ENCODE measurements at places on chromosomes 7 and 10.

GRCh38 chr7:33471636-33472242 is 342.4 kb downstream of the BBS9 start:
- DNase-seq = no peak

GRCh38 chr7:151095123-151095797 is 9.0 kb downstream of the AGAP3 start:
- DNase-seq = no peak

DNA sequence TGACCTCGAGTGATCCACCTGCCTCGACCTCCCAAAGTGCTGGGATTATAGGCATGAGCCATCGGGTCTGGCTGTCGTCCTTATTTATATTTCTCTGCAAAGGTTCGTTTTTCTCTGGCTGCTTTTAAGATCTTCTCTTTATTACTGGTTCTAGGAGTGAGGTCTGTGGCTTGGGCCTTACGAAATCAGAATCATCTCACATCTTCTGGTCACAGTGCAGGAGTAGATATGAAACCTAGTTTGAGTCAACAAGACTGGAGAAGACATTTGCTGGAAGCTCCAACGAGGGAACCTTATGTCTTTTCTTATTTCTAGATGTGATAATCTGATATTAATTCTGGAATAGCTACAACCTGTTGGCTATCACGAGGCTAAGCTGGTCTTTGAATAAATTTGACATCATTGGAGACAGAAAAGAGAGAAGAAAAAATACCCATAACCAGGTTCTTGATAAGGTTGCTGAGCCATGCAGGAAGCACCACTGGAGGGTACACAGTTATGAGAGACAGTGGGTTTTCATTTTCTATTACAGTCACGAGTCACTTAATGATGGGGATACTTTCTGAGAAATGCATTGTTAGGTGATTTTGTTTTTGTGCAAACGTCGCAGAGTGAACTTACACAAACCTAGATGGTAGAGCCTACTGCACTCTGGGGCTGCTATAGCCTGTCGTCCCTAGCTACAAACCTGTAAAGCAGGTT is 25.6 kb upstream of the IL15RA start:
- no peak for DNase-seq

GRCh38 chr10:70785190-70785589 is at the start of gene TBATA:
Gene TBATA (minus strand): TSS chr10:70785377. CDS start chr10:70783379, 1,998 bp downstream.
- DNase-seq = no peak

DNA sequence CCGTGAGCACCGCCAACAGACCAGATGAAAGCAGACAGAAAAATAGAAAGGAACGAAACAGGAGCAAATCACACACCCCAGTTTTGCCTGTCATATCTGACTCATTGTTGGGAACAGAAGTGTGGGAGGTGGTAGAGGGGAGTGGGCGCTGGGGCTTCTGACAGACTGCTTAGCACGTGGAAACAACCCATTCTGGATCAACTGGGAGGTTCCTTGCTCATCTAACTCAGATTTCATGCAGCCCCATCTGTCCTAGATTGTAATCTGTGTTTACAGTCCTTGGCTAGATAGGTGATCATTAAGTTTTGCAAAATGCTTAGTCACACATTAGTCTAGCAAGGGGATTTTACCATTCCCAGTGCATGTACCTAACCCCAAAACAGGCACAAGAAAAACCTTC is 154.1 kb downstream of the NRP1 start:
- no peak for DNase-seq

DNA sequence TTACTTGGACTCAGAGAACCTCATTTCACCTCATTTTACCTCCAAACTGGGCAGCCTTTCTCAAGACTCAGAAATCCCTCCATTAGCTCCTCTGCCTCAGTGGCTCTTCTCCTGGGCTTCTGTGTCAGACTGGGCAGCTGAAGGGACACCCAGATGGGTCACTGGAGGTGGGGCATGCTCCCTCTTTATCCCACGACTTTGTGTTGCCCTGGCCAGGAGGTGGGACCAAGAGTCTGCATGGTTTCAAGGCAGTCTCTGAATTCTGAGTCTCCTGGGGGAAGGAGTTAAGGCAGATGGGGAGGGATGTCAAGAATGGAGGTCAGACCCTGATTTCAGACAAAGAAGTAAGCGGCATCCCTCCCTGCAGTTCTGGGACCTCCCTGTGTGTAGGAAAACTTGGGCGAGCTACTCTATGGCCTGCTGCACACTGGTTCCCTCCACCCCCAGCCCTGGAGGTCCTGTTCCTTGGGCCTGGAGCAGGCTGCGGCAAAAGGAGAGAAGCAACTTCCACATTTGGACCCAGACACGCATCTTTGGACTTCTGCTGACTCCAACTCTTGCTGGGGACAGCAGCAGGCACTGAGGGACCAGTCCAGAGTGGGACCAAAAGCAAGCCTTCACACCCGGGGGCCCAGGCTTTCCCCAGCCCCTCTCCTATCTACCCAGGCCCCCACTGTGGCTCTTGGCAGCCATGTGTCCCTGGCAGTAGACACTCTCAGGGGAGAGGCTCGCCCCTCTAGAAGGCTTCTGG is 10.8 kb downstream of the POLL start:
- DNase-seq = no peak

DNA sequence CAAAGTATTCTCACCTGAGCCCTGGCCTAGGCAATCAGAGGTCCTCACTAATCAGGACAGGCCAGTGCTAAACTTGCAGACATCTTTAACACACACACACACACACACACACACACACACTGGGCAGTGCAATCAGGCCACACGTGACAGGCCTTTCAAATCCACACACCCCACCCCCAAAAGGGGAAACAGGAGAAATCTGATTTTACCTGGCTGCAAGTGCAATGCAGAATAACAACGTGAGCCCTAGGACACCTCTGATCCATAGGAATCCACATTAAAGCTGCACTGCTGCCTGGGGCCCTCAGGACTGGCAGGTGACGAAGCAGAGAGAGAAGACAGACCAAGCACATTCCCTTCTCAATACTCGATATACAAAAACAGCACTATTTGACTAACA is 218.9 kb downstream of the FAM107B start:
- DNase-seq = no peak

DNA sequence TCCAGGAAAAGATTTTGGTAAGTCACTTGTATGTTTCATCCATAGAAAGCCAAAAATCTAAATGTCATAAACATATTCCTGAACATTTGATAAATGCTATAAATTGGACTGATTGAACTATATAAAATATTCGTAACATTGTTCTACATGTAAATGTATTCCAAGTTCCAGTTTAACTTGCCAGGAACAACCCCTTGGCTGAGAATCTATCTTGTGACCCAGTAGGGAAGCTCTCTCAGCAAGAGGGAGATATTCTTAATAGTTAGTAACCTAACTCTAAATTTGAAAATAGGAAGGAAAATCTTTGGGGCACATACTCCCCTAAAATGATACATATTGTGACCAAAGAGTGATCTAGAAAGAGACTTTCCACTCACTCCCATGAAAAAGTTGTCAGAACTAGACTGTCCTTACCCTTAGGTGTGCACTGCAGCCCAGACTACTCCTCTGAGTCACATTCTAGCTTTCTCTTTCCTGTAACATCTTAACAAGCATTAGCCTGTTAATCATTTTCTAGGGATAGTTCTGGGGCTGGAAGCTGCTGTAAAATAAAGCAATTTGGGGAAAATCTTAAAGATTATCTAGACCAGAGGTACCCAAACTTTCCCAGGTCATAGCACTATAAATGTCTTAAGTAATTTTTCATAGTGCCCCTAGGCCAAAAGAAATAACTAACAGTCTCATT is 73.7 kb upstream of the SKAP2 start:
- DNase-seq = no peak

DNA sequence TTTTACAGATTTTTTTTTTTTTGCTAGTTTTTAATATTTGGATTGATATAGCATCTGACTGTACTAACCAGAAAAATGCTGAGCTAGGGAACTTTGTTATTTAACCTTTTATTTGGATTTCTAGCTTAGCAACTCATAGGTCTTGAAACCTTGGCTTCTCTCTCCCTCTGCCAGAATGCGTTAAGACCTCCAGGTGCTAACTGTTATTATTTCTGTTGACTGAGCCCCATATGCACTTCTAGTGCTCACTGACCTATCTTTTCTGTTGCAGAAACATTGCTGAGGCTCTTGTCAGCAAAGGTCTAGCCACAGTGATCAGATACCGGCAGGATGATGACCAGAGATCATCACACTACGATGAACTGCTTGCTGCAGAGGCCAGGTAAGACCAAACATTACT is 143.6 kb downstream of the LRRC4 start:
- DNase-seq = peak; percentile 60

GRCh38 chr7:123183431-123183830 is 16.3 kb downstream of the SLC13A1 start:
- no peak for DNase-seq

DNA sequence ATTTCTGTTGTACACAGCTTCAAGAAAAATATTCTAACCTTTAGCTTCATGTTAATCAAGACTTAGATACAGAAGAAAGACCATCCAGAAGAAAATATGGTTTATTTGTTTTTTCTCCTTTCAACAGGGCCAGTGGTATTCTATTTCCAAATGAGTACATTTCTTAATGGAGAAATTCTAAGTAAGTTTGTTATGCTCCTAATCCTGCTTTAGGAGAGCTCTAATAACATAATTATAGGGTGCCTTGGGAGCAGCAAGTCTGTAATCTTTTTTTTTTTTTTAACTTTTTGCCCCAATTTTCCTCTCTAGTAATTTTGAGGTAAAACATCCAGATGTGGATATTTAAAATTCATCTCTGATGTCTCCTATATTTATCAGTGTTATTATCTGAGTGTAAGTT is 98.1 kb downstream of the ADD3 start:
- DNase-seq = no peak

DNA sequence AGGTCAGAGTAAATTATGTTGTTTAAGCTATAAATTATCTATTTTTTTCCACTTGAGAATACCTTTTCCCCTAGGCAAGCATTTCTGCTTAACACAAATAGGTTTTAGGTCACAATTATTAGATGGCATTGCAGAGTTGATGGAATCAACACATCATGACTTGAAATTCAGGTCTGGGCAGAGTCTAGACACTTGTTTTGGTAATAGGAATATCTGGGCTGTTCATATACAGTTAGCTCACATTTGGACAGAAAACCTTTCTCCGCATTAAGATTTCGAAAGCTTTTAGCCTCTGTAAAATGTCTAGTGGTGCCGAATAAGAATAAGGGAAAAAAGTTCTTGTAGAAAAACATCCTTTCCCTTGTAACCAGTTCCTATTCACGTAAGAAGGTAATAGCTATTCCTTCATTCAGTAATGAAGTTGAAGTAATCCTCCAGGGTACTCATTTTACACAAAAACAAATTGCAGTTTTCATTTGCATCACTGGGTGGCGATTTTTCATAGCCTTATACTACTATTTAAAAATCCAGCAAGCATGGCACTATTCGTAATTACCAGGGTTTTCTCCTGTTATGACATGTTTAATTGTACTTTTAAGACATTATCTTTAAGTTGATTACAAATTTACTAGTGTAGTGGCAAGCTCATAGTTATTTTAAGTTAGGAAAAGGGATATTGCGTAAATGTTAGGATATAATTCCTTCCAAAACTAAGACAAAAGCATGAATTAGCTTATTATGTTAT is 37.0 kb downstream of the RPA3 start:
- DNase-seq = peak; percentile 58

DNA sequence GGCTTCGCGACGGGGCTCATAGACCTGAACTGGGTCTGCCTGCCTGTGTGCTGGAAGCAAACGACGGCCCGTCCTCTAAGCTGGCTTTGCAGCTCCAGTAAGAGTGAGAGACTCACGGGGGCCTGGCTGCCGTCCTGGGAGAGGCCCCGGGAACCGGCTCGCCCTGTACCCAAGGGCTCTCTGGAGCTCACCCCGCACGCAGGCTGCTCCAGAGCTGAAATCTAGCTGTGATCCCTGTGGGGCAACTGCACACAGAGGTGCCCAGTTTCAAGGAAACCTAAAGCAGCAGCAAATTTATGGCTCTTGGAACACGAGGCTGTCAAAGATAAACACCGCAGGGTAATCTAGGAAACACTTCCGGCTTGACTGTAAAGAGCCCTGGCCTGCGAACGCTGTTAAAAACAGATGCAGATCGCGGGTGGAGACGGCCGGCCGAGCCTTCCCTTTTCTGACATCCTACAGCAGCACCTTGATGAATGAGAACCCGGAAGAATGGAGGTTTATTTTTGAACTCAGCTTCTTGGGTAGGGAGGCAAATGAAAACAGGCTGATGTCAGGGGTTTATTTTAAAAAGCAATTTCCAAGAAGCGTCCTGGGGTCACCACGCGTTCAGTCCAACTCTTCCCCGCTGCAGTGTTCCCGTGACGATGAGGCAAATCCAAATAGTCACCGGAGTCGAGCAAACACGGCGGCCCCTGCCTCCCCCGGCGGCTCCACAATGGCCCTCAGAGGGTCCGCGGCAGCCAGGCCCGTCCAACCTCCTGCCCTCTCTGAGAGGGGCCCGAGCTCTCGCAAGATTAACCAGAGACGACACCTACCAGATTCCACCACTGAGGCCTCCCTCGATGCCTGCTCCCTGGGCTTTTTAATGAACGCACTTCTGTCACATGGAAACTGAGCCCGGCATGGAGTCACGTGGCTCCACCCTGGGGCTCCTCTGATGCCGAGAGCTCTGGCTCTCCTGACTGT is 29.6 kb downstream of the AMZ1 start:
- no peak for DNase-seq

- no peak for DNase-seq
These were observed 16.8 kb downstream of the CPEB3 start for GRCh38 chr10:92274071-92274470.

GRCh38 chr10:100229819-100230422 is 525 bp upstream of the CHUK start:
- no peak for DNase-seq

DNA sequence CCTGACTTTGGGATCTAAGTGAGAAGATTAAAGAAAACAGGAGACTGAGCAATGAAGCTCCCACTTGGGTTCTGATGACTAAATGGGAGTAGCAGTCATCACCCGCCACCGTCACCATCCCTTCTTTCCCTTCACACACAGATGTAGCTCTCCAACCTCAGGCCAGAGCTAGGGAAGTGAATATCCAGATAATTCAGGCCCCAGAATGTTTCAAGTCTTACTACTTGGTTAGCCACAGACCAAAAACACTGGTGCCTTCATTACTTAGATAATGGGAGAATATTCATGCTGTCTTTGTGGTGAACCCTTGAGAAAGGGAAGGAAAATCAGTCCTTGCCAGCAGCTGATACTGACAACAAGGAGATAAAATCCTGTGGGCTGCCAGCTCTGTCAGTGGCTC is 100.7 kb downstream of the OSBPL3 start:
- no peak for DNase-seq

GRCh38 chr10:32047881-32048280 is 8.3 kb downstream of the KIF5B start:
- no peak for DNase-seq

- DNase-seq = no peak
These were observed 38.2 kb downstream of the PLAU start for GRCh38 chr10:73948947-73949633.

GRCh38 chr10:99555371-99555770 is 22.6 kb downstream of the NKX2-3 start:
- DNase-seq = no peak

Data from cerebellar nuclear complex (tissue), 1 donor.